Right lobe of liver (tissue), 6 donors: ENCODE measurements at places on chromosomes 2 and 18. TPM values are rescaled to one million over a fixed set of nuclear protein-coding genes. Genes with fewer than 3 reads are reported as not detected.

- H3K4me3 ChIP-seq, result no peak overlapping the region
- H3K27ac ChIP-seq, result no peak overlapping the region
- H3K4me1 ChIP-seq, result no peaks in the 10 kb centered on the region
Measured at GRCh38 chr2:45191976-45192375, 182.7 kb upstream of the SIX2 start.

ZNF519 gene
- 1.2 TPM for total RNA-seq

GRCh38 chr18:25737710-25738311, 352.6 kb downstream of the SS18 start:
- DNase-seq, result no peak
- H3K4me1 ChIP-seq, result no peaks in the 10 kb centered on the region
- no peaks in the 10 kb centered on the region for H3K27me3 ChIP-seq
- no peak overlapping the region for H3K4me3 ChIP-seq

ATG16L1 gene
- 17.1 TPM for total RNA-seq

- H3K36me3 ChIP-seq, result no peaks in the 10 kb centered on the region
- no peak overlapping the region for H3K27ac ChIP-seq
- H3K27me3 ChIP-seq, result no peaks in the 10 kb centered on the region
- H3K4me3 ChIP-seq, result no peak overlapping the region
Measured at GRCh38 chr2:62672601-62673000, 32.9 kb upstream of the EHBP1 start.

DNA sequence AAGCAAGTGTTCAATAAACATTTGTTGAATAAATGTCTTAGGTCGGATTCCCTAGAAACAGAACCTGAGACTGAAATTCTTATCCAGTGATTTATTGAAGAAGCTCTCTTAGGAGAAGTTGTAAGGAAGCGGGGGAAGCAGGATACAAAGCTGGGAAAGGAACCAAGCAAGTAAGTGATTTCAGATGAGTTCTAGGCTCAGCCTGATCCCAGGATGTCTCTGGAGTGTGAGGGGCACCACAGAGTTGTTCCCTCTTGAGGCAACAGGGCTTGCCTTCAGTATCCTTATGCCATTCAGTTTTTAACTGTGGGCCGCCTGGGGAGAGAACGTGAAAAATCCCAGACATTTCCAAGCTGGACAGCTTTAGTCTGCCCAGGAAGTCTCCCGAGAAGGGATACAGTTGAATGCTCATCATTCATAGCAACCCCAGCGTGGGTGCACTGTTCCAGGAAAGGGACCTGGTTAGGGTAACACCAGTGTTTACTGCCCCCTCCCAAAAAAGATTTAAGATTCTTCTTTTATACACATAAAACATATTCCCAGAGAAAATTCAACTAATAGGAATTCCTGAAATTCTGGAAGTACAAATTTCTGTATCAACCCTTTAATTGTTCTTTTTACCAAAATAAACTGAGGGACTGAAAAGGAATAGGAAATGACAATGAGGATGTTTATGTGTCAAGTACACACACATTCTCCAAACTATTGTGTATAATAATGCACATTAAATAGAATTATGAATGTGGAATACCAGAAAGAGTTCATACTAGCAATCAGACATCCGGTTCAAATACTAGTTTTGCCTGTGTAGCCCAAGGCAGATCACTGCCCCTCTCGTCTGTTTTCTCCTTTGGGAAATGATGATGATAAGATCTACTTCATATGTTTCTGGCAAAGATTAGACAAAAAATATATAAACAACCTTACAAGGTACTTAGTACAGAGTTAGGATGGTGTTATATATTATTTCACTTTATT, 592.1 kb upstream of the CDH2 start:
- H3K36me3 ChIP-seq, result no peaks in the 10 kb centered on the region
- no peak for DNase-seq
- no peaks in the 10 kb centered on the region for H3K27me3 ChIP-seq
- no peak overlapping the region for H3K4me3 ChIP-seq

DNA sequence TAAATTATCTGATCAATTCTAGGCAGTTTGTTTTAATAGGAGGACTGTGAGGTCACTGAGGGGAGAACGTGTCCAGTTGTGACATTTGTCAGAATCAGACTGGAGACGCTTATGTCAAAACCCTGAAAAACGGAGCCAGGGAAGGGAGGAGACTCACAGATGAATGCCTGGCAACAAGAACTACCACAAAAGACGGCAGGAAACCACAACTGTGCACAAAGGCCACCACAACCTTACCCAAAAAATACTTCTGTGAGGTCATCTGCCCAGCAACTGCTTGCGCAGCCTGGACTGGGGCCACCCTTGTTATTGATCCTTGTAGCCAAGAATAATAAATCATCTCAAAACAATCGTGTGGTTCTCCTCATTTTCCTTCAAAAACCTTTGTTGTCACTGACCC, 173.0 kb upstream of the ALKAL2 start:
- DNase-seq, result no peak
- H3K27me3 ChIP-seq, result no peaks in the 10 kb centered on the region
- no peak overlapping the region for H3K4me3 ChIP-seq
- no peaks in the 10 kb centered on the region for H3K4me1 ChIP-seq
- no peak overlapping the region for H3K27ac ChIP-seq

- no peaks in the 10 kb centered on the region for H3K36me3 ChIP-seq
- no peak overlapping the region for H3K4me3 ChIP-seq
- no peaks in the 10 kb centered on the region for H3K27me3 ChIP-seq
- DNase-seq, result no peak
- no peak overlapping the region for H3K27ac ChIP-seq
- H3K4me1 ChIP-seq, result no peaks in the 10 kb centered on the region
Measured at GRCh38 chr2:64295326-64296139, 151.3 kb upstream of the PELI1 start.

GRCh38 chr2:7053650-7054265, 136.5 kb downstream of the RNF144A start:
- H3K27ac ChIP-seq, result no peak overlapping the region
- no peaks in the 10 kb centered on the region for H3K4me1 ChIP-seq
- H3K36me3 ChIP-seq, result no peaks in the 10 kb centered on the region
- H3K27me3 ChIP-seq, result no peaks in the 10 kb centered on the region

DNA sequence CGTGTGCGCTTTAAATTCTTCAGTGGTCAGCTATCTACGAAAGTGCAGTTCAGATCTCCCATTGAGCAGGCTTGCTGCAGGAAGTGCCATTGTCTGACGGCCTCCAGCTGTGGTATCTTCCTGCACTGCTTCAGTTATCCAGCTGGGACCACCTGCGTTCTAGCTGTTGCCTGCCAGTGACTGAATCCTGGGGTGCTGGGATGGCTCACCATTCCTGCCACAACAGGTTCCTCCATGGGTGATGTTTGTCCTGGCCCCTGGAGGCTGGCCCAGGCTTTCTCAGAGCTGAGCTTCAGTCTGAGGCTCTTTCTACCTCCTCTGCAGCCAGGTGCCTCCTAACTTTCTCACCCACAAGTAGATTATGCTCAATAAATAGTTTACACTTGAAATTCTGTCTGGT, 498.5 kb upstream of the HS6ST1 start:
- H3K36me3 ChIP-seq, result no peaks in the 10 kb centered on the region
- no peak for DNase-seq
- no peak overlapping the region for H3K27ac ChIP-seq
- H3K4me3 ChIP-seq, result no peak overlapping the region

GRCh38 chr2:73260338-73260984, 23.8 kb downstream of the FBXO41 start:
- no peak overlapping the region for H3K4me3 ChIP-seq
- H3K4me1 ChIP-seq, result no peaks in the 10 kb centered on the region
- H3K36me3 ChIP-seq, result no peaks in the 10 kb centered on the region
- no peak overlapping the region for H3K27ac ChIP-seq

DNA sequence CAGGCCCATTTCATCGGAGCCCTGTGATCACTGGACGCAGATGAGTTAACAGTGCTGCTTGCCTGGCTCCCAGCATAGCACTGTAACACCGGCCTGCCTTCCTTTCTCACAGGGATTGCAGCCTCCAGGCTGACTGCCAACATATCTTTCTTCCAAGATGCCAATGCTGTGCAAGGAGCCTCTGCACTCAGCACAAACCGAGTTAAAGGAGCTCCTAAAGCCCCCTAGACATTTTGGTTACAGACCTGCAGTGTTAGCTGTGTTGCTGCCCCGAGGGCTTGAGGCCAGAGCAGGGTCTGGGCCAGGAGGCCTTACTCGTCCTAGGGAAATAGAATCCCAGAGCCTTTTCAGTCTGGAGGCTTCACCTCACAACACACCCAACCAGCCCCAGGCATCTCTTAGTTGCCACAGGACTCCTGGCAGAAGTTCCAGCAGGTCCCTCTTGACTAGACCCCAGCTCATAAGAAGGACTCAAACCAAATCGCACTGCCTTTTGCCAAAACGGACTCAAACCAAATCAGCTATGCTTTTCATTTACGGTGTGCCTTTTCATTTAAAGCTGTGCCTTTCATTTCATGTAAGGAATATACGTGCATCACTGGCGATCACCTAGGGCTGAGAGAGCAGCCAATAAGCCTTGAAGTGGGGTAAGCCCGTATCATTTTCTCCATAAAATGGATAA, 58.4 kb upstream of the EML4 start:
- DNase-seq, result no peak
- H3K4me3 ChIP-seq, result no peak overlapping the region
- no peaks in the 10 kb centered on the region for H3K4me1 ChIP-seq
- no peaks in the 10 kb centered on the region for H3K36me3 ChIP-seq
- H3K27me3 ChIP-seq, result no peaks in the 10 kb centered on the region

DNAH6 gene
- 2.3 TPM for total RNA-seq

DNA sequence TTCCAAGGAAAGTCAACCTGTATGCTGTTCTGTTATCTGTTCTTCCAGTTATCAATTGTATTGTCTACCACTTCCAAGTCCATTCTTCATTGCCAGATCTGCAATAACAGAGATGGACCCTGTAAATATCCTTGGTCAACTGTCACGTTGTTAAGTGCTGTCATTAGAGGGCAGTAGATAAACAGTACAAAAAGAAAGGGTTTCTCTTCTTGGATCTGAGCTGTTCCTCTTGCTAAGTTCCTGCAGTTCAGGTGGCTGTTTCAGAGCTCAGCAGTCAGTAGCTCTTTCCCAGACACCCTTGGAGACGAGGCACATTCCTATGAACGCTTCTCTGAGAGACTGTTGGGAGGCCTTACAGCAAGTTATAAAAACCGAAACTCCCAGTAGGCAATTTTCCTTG, 957.1 kb upstream of the CHAC2 start:
- no peak overlapping the region for H3K4me3 ChIP-seq
- H3K27me3 ChIP-seq, result no peaks in the 10 kb centered on the region
- H3K36me3 ChIP-seq, result no peaks in the 10 kb centered on the region
- no peak overlapping the region for H3K27ac ChIP-seq
